Dermis blood vessel endothelial cell (primary cell): ENCODE measurements at places on chromosomes 5 and 9. TPM values are rescaled to one million over a fixed set of nuclear protein-coding genes. Genes with fewer than 3 reads are reported as not detected.

Gene ITGA2
- 44.9 and 90.6 TPM in 2 replicates for total RNA-seq

Gene IFNA17
- not detected in 2 replicates for total RNA-seq

Gene FSTL4
- total RNA-seq = under 0.01 and 0.09 TPM in 2 replicates

Gene SLC6A18
- total RNA-seq = not detected in 2 replicates

Gene RAD17
- total RNA-seq = 17.4 and 19.1 TPM in 2 replicates

Gene FAM221B
- total RNA-seq = not detected in 2 replicates

Gene DCTN3
- total RNA-seq = 65.3 and 74.4 TPM in 2 replicates

Gene SLC12A7
- total RNA-seq = 31.3 and 38.8 TPM in 2 replicates
